ENCODE measurements at places on chromosomes 4 and X.

- DNase-seq = no peak
Measured at GRCh38 chr4:6506616-6507140, 34.3 kb upstream of the PPP2R2C start.

DNA sequence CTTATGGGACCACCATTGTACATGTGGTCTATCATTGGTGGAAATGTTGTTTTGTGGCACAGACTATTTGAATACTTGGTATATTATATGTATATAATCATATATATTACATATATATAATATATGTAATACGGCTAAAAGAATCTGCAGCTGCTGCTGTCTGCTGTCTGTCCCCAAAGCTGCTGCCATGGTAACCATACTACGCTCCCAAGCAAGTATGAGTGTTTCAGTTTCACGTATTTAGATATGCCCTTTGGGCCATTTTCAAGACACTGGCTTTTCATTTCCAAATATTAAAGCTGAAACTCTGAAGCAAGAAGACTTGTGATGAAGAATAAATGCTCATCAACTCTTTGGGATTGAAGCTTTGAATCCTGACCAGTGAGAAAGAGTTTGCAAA is 42.0 kb upstream of the ARSJ start:
- no peak for DNase-seq

- no peak for DNase-seq
Measured at GRCh38 chr4:74308215-74308614, at the start of gene EPGN. EPGN (plus strand) TSS chr4:74308470; CDS start chr4:74308534, 64 bp downstream.

DNA sequence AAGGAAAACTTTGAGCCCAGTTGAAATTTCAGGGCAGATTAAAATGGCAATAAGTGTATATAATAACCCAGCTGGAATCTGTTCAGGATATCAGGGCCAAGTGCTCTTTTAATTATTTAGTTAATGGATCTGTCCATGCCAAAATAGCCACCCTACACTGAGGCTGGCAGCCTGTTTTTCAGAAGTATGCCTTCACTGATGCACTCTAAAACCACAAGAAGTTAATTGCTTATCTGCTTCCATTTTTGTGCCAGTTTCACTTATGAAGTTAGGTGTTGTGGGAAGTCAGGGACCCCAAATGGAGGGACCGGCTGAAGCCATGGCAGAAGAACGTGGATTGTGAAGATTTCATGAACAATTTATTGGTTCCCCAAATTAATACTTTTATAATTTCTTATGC is 960.3 kb downstream of the C4orf33 start:
- DNase-seq = no peak

DNA sequence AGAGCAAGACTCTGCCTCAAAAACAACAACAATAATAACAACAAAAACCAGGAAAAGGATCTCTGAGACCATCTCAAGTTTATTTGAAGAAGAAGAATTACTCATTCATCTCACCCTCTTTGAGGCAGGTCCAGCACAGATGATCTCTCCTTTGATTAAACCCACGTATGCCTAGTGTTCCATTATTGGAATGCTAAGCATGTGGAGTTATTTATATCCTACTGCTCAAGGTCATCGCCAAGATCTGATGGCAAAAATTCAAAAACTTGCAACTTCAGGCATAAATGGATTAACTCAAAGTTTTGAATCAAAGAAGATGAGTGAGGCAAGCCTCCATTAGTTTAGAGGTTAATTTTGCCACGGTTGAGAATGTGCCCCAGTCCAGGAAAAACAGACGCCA is 184.2 kb downstream of the DHRSX start:
- DNase-seq = no peak

- no peak for DNase-seq
Measured at GRCh38 chr4:108636246-108636645, 14.2 kb upstream of the OSTC start.

DNA sequence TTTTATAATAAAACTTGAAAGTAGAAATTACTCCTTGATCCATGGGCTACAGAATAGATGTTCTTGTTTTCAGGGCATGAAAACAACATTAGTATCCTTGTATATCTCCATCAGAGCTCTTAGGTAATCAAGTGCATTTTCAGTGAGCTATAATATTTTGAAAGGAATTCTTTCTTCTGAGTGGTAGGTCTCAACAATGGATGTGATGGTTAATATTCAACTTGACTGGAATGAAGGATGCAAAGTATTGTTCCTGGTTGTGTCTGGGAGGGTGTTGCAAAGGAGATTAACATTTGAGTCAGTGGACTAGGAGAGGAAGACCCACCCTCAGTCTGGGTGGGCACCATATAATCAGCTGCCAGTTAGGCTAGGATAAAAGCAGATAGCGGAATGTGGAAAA is 100.1 kb downstream of the LCORL start:
- DNase-seq = no peak

GRCh38 chr4:161577579-161578301 is 586.1 kb downstream of the FSTL5 start:
- no peak for DNase-seq

GRCh38 chrX:101051153-101051548 is 760 bp downstream of the TRMT2B start:
- DNase-seq = peak; percentile 37
